ENCODE measurements at places on chromosomes 12 and 14.

- DNase-seq = no peak
These were observed 9.4 kb downstream of the AKT1 start for GRCh38 chr14:104786091-104786586.

- no peak for DNase-seq
These were observed 93.1 kb downstream of the SRGAP1 start for GRCh38 chr12:63937378-63938316.

DNA sequence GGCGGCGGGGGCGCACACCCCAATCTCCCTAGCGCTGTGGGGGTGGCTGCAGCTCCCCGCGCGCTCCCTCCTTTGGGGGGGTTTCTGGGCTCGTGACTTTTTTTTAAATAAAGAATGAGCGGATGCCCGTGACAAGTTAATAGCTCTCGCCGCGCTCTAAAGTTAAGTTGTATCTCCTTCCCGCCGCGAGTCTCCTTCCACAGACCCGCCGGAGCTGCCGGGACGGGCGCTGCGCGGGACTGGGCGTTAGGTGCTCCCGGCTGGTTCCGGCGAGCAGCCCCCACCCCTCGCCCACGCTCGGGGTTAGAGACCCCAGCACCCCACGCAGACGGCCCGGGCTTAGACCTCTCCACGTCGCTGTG is 82.6 kb upstream of the HMGA2 start:
- no peak for DNase-seq

DNA sequence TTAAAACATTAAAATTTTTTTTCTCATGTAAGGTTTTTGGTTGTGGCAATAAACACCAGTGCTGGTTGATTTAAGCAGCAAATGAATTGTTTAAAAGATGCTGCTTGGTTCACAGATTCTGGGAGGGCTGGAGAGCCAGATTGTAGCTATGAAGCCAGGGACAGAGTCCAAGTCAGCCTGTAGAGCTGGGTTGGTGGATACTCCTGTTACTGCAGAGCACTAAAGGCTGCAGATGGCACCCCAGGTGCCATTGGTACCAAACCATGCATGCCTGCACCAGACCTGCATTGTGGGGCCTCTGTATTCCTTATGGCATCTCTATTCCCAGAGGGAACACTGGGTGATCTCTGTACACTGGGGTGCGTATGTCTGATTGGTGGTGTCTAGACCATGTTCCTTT is 113.3 kb downstream of the SNAPC1 start:
- DNase-seq = no peak

DNA sequence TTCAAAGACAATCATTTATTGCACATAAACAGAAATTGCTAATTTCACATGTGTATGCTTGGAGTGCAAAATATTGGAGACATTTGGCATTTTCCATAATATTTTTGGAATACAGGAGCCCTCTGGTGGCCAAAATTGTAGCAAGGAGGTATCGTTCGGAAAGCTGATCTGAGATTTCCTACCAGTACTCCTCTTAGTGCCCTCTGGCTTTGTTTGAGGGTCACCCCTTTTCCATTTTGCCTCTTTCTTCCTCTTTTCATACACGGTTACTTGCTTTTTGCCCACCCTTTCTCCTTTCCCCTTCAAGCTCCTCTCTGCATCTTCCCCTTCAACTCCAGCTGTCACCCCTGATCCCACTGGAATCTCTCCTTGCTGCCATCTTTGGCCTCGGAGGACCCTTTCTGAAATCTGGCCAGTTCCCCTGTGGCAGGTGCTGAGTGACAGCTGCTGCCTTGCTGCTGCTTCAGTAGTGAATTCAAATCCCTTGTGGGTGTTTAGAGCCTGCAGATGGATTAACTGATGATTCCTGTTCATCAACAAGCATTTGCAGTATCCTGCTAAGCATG is 164.6 kb upstream of the PARP11 start:
- no peak for DNase-seq

DNA sequence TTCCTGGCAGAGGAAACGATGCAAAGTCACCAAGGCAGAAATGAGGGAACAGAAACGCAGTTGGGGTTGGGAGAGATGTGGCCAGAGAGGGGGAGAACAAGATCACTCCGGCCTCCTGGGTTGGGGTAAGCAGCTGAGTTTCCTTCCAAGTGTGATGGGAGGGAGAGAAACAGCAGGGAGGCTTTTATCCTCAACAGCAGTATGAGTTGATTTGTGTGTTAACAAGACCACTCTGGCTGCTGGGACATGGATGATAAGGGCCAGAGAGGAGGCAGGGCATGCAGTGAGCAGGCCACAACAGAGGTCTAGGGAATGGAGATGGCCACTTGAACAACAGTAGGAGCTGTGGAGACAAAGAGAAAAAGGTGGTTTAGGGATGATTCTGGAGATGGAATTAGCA is 66.8 kb downstream of the GLRX5 start:
- DNase-seq = no peak

DNA sequence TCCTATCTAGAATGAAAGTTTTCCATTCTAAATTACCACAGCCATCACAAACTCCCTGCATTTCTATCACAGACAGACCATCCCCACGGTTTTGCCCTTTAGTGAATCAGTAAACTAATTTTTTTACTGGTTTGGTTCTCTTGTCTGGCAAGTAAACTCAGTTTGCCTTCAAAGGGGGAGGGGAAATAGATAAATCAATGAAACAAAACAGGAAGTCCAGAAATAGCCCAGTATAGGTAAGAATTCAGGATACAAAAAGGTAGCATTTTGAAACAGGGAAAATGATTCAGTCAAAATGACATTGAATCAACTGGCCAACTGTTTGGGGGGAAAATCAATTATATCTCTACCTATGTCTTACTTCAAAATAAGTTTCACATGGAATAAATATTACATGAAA is 15.8 kb upstream of the BAZ1A start:
- DNase-seq = no peak

- no peak for DNase-seq
These were observed 6.4 kb downstream of the KTN1 start for GRCh38 chr14:55586411-55586810.

DNA sequence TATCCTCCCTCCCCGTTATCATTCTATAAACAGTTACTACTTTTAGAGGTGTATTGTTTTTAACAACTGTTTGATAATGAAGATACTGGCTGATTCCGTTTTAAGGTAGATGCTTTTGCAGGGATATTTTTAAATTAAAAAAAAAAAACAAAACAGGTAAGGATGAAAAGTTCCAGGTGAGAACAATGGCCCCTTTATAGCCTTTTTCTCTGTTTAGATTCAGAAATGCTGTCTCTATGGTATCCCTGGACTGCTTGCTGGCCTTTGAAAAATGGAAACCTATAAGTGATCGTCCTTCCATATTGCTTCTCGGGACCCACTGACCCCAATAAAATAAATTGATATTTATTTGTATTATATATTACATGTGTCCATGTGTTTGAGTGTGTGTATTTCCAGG is 23.2 kb upstream of the ANO6 start:
- no peak for DNase-seq

DNA sequence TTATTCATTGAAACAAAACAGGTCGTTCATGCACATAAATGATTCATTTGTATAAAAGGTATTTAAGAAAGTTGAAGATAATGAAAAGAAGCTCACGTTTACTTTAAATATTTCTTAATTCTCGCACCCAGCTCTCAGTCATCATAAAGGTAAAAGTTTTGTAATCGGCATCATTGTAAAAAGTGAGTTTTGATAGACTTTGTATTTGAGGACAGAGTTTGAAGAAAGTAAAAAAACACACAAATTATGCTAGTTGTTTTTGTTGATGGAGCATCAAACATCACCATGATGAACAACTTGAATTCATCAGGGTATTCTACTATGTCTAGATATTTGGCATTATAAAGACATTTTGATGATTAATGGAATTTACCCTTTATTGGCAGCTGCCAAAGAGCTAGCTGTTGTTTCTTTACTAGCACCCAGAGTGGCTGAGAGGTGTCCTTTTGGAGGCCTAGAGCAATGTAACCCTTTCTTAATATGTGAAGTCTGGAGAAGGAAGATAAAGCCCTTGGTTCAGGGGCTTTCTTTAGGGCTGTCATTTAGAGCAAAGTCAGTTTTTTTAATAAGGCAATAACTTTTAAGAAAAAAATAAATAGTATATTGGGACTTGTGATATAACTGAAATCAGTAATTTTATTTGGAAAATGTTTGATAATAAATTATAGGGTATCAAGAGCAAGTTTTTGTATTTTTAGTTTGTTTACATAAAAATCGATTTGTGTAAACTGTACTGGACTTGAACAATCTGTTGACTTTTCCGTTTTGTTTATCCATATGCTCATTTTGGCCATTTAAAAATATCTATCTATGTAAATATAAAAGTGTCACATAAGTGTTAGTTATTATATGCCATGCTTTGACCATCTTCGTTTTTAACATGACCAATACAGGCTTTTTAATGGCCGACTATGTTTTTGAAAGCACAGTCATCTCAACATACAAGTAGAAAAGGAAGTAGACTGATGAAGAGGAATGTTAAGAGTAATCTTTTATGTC is 7.4 kb downstream of the GLRX5 start:
- no peak for DNase-seq

GRCh38 chr14:20659813-20660395 is 18.4 kb upstream of the OR6S1 start:
- no peak for DNase-seq

DNA sequence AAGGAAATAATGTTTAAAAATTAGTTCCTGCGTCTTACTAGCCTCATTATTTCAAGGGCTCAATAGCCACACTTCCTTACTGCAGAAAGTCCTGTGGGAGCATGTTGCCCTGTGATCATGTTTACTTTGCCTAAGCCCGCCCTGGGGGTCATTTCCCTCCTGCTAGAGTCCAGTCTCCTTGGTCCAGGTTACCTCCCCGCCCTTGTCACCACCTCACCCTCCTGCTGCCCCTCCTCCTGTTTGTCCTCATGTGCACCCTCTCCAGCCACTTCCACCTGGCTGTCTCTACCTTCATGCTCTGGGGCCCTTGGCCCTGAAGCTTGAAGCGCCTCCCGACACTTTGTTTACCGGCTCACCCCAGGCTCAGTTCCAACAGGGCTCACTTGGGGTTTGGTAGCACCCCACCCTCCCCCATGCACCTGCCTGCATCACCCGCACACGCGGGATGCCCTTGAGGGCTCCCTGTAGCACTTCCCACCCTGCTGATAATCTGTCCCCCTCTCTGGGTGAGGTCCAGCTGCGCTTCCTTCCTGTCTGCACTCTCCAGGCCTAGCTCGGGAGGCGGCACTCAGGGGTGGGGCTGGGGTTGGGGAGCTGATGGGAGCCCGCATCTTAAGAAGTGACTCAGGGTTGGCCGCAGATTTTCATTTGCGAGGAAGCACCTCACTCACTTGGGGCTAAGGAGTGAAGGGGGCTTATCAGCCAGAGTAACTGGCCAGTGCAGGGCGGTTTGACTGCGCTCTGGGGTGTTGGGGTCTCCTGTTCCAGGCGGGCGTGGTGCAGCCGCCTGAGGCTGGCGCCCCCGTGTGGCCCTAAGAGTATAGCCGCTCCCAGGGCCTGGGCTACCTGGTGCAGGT is 40.1 kb downstream of the SMIM41 start:
- peak; percentile 29 for DNase-seq

- DNase-seq = no peak
These were observed 224.6 kb upstream of the FOXN3 start for GRCh38 chr14:89641495-89642175.

GRCh38 chr12:59398164-59398563 is 197.7 kb upstream of the SLC16A7 start:
- no peak for DNase-seq

DNA sequence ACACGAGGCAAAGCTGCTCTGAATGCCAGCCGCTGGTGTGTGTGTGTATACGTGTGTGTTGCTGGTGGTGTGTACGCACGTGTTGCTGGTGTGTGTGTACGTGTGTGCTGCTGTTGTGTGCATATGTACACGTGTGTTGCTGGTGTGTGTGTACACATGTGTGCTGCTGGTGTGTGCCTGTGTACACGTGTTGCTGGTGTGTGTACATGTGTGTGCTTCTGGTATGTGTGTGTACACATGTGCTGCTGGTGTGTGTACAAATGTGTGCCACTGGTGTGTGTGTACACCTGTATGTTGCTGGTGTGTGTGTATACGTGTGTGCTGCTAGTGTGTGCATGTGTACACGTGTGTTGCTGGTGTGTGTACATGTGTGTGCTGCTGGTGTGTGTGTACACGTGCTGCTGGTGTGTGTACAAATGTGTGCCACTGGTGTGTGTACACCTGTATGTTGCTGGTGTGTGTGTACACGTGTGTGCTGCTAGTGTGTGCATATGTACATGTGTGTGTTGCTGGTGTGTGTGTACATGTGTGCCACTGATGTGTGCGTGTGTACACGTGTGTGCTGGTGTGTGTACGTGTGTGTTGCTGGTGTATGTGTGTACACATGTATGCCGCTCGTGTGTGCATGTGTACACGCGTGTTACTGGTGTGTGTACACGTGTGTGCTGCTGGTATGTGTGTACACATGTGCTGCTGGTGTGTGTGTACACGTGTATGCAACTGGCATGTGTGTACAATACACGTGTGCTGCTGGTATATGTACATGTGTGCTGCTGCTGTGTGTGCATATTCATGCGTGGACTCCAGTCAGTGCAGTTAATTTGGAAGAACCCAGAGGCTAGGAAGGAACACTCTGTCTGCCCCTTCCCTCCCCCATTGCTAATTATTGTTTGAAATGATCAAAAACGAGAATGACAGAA is 47.2 kb downstream of the CACNA2D4 start:
- no peak for DNase-seq

- no peak for DNase-seq
These were observed 1.9 kb downstream of the TRIP11 start for GRCh38 chr14:92037989-92038388.

GRCh38 chr12:74293689-74294131 is 243.9 kb upstream of the ATXN7L3B start:
- no peak for DNase-seq

- no peak for DNase-seq
These were observed 41.1 kb downstream of the GLRX5 start for GRCh38 chr14:95575840-95576473.

DNA sequence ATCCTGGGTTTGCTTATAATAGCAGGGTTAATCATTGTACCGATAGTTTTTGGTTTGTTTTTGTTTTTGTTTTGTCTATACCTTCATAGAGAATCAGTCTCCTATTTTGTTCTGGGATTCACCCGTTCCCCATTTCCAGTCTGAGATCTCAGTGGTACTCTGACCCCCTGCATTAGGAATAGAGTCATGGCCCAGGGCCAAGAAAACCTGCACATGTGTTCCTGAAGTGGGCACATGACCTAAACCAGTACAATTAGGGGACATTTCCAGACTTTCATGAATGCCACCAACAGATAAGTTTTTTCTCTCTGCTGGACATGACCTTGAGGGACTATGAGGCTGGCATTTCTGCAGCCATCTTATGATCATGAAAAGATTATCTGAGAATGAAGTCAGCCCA is 52.5 kb downstream of the MRPL42 start:
- DNase-seq = no peak

DNA sequence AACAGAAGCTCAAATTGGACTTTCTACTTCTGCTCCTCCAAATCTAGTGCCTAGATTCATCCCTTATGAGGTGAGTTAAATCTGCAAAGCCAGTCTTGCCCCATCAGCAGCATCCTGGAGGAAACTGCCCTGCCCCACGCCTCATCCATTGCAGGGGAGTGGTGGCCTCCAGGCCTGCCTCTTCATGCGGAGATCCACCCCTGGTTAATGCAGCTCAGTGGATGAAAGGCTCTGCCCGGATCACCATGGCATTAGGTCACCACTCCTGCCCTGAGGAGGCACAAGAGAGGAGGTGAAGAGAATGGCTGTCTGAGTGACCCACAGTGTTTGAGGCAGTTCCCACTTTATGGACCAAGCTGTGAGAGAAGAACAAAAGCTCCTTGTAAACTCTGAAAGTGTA is 218.1 kb downstream of the C12orf75 start:
- DNase-seq = no peak

- DNase-seq = no peak
These were observed 33.2 kb downstream of the CKAP4 start for GRCh38 chr12:106214571-106214970.

- DNase-seq = no peak
These were observed 12.5 kb upstream of the CACNA2D4 start for GRCh38 chr12:1930803-1931597.

Data from stimulated activated CD4-positive, alpha-beta T cell treated with anti-CD3 and anti-CD28 coated beads, Interleukin-1b, Interleukin-23, amount 100 ng/mL, for 4 hours (primary cell).